ENCODE measurements at places on chromosomes 11 and 22. TPM values are rescaled to one million over a fixed set of nuclear protein-coding genes. Genes with fewer than 3 reads are reported as not detected.

The BCO2 gene
- 4.5 TPM for total RNA-seq

GRCh38 chr11:44885065-44885810 lies 65.4 kb downstream of the TP53I11 start:
- DNase-seq, result no peak

DNA sequence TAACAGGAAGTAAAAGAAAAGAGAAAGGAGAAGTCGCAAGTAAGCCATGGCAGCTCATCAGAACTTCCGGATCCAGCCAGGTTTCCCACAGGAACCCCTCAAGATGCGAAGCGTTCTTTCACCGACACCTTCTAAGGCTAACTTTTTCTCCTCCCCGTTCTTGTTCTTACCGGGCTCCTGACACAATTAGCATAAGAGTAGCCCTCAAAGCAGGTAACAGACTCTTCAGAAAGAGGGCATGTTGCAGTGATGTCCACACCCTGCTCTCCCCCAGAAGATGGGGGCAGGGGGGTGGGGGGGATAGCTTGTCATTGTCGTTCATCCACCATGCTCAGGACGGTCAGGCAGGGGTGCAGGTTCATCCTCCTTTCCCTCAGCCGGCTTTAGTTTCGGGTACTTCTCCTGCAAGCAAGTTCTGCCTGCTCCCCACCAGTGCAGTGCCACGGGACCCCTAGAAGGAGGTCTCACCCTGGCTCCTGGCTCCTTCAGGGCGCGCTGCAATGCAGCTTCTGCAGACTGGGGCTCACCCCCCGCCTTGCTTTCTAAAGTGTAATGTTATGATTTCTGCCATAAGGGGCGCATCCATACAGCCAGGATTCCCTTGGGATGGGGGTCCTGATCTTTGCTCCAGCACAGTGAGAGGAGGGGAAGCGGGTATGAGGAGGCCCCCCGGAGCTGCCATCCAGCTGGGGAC lies 2.3 kb downstream of the OPCML start:
- no peak for DNase-seq

DNA sequence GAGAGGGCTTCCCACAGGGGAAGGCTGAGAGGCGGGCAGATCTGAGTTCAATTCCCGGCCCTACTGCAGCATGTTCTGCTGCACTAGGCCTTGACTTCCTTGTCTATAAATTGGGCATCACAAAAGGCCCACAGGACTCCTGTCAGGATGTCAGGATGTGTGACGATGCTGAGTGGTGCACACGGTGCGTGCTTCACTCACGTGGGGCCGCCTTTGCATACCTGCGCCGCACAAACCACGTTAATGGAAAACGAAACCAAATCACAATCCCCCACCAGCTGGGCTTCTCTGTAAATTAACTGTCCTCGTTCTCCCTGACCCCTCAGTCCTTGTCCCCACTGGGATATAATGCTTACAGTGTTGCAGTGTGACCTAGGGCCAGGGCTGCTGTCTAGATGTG lies 32.3 kb upstream of the TSPAN18 start:
- DNase-seq, result no peak

The ENTHD1 gene
- total RNA-seq, result not detected

- DNase-seq, result no peak
These were observed 79.0 kb upstream of the HSD17B12 start for GRCh38 chr11:43601511-43601910.

The OR2D2 gene
- not detected for total RNA-seq

The MMP10 gene
- total RNA-seq, result not detected

DNA sequence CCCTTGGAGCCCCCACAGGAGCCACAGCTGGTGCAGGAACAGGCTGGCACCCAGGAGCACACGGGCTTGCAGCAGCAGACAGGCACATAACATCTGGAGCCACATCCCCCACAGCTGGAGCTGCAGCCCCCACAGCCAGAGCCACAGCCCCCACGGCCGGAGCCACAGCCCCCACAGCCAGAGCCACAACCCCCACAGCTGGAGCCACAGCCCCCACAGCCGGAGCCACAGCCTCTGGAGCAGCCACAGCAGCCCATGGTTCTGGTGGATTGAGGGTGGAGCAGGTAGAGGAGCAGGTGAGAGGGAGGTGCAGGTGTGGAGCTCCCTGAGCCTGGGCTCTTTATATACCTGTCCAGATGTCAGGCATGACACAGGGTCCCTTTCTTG lies at the start of gene KRTAP5-2:
Gene KRTAP5-2 (minus strand): TSS at position 301 of the 387 bp plus-strand sequence. CDS start 44 bp downstream, at position 257.
- no peak for DNase-seq

The NAALAD2 gene
- total RNA-seq, result 1.3 TPM

The PRG3 gene
- not detected for total RNA-seq

The INPPL1 gene
- total RNA-seq, result 93.0 TPM

GRCh38 chr22:38449776-38450175 lies 5.2 kb downstream of the KCNJ4 start:
- no peak for DNase-seq

- DNase-seq, result no peak
These were observed 2.6 kb downstream of the HDAC10 start for GRCh38 chr22:50248196-50249081.

The NTM gene
- total RNA-seq, result 2.1 TPM

- DNase-seq, result no peak
These were observed 14.6 kb upstream of the CCDC188 start for GRCh38 chr22:20165421-20165820.

DNA sequence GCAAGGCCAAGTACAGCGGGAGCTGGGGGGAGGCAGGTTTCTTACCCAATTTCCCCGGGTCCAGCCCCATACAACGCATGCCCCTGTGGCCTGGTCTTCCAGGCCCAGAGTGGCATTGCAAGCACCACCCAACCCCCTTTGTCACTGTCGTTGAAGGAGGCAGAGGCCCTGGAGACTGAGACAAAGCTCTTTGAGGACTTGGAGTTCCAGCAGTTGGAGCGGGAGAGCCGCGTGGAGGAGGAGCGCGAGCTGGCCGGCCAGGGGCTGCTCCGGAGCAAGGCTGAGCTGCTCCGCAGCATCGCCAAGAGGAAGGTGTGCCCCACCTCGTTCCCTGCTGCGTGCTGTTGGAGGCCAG lies 27.8 kb downstream of the PHLDB1 start:
- no peak for DNase-seq

DNA sequence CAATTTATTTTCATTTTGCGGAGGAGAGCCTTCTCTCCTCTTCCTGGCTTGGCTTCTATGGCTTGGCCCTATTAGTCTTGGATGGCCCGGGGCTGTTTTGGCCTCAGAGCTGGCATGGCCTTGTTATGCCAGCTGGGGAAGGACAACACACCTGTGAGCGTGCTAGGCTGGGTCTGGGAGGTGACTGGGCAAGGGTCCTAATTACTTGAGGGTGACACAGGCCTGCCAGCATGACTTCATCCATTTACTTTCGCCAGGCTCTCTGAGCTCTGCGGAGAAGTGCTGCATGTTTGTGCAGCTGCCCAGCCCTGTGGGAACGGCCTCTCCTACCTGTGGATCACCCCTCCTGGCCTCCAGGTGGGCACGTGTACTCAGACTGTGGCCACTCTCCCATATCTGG lies 153.6 kb downstream of the SNX19 start:
- DNase-seq, result no peak

GRCh38 chr11:99188221-99188620 lies 167.5 kb downstream of the CNTN5 start:
- DNase-seq, result no peak

DNA sequence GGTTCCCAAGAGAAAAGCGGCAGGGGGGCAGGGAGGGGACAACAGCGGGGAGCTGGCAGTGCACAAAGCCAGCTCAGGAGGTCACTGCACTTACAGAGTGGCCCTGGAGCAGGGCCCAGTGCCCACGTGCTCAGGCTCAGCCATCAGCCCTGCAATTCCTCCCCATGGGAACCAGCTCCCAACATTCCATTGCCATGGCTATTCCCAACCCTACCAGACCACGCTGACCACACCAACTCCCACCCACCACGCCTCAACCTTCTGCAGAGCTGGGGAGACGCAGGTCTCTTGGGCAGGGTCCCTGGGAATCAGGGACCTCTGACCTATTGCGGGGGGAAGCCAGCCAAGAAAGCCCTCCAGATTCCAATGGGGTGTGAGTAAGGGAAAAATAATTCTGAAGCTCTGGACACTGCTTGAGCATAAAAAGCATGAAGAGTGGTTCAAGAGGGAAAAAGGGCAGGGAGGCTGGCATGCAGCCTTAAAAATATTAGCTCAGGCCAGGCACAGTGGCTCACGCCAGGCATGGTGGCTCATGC lies 38.3 kb upstream of the TFIP11 start:
- no peak for DNase-seq

GRCh38 chr11:101914341-101914737 lies 471 bp upstream of the CEP126 start:
- no peak for DNase-seq

DNA sequence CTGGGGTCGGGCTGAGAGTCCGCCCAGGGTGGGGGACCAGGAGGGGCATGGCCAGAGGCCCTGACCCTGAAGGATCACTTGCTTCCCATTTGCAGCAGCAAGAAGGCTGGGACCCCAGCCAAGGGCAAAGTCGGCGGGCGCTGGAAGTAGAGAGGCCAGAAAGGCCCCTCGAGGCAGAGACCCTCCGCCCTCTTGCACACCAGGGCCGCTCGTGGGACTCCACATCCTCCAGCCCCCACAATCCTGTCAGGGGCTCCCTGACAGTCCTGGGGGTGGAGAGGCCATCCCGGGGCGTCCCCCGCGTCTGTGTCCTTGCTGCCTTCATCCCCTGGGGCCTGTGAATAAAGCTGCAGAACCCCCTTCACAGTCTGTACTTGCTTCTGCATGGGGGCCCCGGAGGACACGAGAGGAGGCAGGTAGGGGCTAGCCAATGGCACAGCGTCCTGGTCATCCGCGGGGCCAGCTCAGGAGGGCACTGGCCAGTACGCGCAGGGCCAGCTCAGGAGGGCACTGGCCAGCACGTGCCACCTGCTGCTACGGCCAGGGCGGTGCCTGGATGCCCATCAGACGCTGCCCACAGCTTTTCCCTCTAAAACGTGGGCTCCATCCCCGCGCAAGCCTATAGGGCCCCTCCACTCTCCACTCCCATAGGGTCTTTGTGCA lies 8.7 kb upstream of the MRPL23 start:
- no peak for DNase-seq

GRCh38 chr22:39446239-39446721 lies 10.5 kb upstream of the MGAT3 start:
- DNase-seq, result peak; percentile 51

The DEPDC7 gene
- 4.5 TPM for total RNA-seq

DNA sequence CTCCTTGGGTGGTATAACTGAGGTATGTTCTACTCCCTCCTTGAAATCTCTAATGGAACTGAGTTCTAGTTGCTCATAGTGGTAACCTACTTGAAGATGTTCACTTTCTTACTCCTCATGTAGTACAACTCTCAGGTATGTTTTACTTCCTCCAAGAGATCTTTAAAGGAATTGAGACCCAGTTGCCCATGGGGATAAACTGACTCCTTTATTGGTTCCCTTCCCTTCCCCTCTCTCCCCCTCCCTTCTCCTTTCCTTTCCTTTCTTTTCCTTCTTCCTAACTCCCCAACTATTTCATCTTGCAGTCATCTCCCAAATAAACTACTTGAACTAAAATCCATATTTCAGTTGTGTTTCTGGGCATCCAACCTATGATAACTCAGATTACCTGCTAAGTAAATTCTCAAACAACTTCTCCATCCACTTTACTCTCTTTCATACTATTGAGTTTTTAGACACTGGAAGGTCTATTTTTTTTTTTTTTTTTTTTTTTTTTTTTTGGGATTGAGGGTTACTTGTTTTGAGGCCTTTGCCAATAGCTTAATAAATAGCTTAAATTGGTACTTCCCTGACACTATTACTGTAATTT lies 7.9 kb upstream of the TRIM68 start:
- no peak for DNase-seq

The GLB1L2 gene
- total RNA-seq, result 26.2 TPM

GRCh38 chr11:44633641-44634040 lies 68.2 kb downstream of the CD82 start:
- DNase-seq, result no peak

DNA sequence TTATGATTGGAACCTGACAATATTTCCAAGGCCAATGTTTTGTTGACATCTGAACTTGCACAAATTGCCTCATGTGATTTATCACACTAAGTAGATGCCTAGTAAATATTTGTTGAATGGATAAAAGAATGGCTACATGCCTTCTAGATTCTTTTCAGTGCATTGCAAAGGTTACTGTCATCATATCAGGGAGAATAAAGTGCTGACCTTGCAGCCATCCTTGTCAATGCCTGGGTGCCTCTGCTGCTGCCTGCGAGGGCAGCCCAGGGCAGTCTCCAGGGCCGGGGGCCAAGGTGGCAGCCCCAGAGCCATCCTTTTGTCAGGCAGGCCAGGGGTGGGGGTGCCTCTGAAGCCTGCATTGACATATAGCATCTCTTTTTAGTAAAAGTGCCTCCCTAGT lies 325.6 kb upstream of the MTNR1B start:
- DNase-seq, result no peak

- DNase-seq, result no peak
These were observed 114.9 kb downstream of the ETS1 start for GRCh38 chr11:128472128-128473089.

The OR51B5 gene
- total RNA-seq, result not detected

DNA sequence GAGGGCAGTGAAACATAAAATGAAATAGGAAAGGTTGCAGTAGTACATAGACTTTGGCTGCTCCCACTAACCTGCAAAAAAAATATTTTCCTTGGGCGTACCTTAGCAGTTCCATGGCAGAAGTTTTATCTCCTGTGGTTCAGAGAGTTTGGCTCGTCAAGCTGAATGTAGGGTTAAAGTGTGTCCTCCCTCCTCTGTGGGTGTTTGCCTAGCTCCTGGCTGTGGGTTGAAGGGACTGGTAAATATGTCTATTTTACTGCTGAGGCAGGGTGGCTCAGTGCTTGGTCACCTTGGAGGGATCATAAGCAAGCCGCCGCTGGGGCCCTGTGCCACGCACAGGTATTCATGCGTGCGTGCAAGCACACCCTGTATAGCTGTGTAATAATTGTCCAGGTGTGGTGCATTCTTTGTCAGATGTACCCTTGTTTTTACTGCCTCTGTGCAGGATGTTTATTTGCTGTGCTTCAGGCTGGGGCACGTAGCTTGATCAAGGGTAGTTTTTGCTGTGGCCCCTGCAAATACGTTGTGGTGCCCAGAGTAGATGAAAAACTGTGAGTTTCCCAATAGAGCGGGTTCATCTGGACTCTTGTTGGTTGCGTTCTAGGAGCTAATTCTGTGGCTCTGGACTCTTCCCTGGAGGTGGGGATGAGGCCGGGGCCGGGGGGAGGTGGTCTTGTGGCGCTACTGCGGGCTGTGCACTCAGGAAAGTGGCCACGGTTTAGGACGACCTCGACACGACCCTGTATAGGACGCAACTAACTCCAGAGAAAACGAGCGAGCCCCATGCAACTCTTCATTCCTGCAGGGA lies 732 bp upstream of the SORL1 start:
- peak; percentile 90 for DNase-seq

Data from transverse colon (tissue), 4 donors.